ENCODE measurements at places on chromosomes 2 and 18.

GRCh38 chr2:96095116-96095636 lies 21.2 kb downstream of the ADRA2B start:
- DNase-seq: no peak

DNA sequence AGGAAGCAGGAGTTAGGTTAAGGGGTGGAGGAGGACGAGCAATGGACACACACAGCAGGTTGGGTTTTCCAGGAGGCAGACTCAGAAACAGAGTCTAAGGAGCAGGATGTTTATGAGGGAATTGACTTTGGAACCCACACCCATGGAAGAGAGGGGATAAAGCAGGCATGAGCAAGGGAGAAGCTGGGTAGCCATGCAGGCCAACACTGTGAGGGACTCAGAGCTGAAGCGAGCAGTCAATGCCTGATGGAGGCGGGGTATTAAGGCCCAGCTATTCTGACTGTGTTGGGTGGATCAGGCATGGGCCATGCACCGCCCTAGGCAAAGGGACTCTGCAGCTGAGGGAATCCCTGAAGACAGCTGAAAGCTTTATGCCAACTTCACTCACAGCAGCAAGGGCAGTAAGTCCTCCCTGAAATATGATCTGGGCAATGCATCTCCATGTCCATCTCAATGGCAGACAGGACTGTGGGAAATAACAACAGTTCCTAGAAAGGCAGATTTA lies 37.6 kb downstream of the TEX51 start:
- no peak for DNase-seq

- no peak for DNase-seq
These were observed 31.0 kb downstream of the TMEM87B start for GRCh38 chr2:112085916-112086669.

DNA sequence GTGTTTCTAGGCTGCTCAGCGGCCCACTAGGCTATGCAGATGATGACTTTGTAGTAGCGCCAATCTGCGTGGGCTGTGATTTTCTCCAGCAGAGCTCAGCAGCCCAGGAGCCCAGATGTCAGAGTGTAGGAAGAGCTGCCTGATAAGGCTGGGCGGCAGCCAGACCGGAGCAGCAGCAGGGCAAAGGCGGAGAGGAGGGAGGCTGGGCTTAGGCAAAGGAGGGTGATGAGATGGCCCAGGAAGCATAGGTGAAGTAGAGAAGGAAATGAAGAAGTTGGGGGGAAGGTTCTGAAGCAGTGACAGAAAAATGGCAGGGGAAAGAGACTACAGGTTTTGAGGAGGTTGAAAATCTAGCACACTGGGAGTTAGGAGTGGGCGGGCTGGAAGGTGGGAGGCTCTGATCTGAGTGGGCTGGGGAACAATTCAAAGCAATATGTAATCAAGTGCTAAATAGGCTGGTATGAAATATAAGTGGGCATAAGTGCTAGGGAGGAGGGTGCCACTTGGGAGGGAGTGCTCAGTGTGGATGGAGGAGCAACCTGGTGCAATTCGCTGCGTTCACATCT lies 50.6 kb upstream of the STPG4 start:
- DNase-seq: peak; percentile 46

GRCh38 chr2:196104066-196104465 lies 35.4 kb upstream of the DNAH7 start:
- no peak for DNase-seq

DNA sequence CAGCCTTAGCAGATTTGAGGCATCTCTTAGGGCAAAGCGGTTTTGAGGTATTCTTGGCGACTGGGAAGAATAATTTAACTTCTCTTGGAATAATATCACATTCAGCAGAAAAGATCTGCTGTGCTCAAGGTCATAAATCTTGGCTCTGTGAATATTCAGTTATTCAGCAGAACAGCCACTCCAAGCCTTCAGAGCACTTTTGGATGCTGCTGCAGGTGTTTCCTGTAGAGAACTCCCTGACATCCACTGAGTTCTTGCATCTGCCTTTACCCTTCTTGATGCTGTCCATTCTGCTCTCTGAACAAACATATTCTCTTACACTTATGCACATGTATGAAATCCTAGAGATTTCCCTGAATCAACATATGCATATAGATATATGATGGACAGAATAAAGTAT lies 390.3 kb downstream of the NRXN1 start:
- no peak for DNase-seq

DNA sequence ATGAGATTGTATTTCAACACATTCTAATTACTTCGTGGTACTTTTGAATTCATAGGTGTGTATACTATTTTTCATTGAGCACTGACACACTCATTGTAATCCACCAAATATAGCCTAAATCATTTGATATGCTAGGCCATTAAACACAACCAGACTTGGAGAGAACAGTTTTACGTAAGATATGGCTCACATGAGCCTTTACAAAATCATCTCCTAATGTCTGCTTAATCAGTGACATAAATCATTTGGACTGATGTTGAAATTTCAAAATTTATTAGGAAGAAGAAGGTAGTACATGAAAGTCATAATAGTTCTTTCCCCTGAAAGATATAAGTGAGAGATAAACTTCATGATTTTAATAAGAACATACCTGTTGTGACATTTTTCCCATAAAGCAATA lies 550.2 kb upstream of the LINC00305 start:
- no peak for DNase-seq

DNA sequence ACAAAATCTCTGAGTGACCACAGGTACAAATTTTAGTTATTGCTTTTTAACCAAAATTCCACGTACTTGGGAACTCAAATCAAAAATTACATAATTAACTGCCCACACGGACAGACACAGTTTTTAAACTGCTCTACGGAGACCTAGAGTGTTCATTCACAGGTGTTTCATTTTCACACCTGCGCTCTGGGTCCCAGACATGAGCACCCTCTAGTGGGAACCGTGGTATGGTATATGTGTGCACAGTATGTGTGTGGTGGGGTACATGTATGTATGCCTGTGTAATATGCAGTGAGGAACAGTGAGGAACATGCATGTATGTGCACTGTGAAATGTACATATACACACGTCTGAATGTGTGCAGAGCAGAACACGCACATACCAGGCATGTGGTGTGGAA lies 65.0 kb downstream of the PPP4R1 start:
- DNase-seq: no peak

GRCh38 chr2:221549143-221549542 lies 23.0 kb downstream of the EPHA4 start:
- DNase-seq: no peak

DNA sequence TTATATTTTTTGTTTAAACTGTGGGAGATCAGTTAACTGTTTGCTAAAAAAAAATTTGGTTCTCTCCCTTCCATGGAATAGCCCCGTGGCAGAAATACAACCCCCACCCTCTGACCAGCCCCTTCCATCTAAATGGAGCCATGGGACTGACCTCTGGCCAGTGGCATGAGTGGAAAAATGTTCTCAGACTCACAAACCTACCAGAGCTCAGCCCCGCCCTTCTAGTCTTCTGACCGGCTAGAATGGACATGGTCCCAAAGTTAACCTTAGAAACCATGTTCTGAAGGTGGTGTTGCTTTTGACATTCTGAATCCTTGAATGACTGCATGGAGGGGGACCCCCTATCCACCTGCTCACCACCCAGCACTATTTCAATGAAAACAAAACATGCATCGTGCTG lies 1.3 kb upstream of the CHRNA1 start:
- DNase-seq: no peak

- DNase-seq: no peak
These were observed 77.5 kb downstream of the CDCA7 start for GRCh38 chr2:173432049-173432754.

- DNase-seq: no peak
These were observed 59.9 kb downstream of the INSIG2 start for GRCh38 chr2:118148133-118148532.

GRCh38 chr2:18455236-18455862 lies 105.1 kb downstream of the RDH14 start:
- DNase-seq: peak; percentile 17

- DNase-seq: no peak
These were observed 14.5 kb upstream of the ZBTB14 start for GRCh38 chr18:5309888-5310470.

DNA sequence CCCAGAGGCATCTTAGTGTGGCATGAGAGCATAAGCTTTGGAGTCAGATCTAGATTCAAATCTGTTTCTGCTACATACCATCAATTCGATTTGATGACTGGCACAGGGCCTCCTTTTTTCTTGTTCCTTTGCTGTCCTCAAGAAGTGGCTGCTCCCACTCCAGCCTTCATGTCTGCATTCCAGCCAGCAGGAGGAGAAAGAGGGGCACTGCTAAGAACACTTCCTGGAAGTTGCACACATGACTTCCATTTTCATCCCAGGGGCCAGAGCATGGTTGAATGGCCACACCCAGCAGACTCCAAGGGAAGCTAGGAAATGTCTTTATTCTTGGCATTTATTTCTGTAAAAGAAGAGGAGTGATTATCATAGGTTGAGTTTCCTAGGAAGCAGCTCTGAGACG lies 50.4 kb downstream of the EML6 start:
- DNase-seq: no peak

- DNase-seq: no peak
These were observed 54.5 kb upstream of the ZNF804A start for GRCh38 chr2:184543832-184544231.

- no peak for DNase-seq
These were observed 185.8 kb upstream of the HS6ST1 start for GRCh38 chr2:128504246-128505149.

GRCh38 chr2:12253167-12253778 lies 463.5 kb upstream of the TRIB2 start:
- no peak for DNase-seq

DNA sequence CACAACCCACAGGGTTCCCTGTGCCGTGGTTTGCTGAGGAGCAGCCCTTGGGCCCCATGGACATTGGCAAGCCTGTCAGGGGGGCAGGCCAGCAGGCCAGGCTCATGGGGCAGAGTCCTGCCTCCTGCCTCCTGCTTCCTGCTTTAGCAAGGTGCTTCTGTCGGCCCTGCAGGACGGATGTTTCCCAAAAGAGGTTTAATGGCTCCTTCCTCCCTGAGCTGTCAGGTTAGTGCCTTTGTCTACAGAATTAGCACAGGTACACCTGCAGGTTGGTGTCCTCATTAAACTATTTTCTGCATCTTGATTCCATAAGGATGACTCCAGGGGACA lies 152.3 kb downstream of the TTC32 start:
- no peak for DNase-seq

DNA sequence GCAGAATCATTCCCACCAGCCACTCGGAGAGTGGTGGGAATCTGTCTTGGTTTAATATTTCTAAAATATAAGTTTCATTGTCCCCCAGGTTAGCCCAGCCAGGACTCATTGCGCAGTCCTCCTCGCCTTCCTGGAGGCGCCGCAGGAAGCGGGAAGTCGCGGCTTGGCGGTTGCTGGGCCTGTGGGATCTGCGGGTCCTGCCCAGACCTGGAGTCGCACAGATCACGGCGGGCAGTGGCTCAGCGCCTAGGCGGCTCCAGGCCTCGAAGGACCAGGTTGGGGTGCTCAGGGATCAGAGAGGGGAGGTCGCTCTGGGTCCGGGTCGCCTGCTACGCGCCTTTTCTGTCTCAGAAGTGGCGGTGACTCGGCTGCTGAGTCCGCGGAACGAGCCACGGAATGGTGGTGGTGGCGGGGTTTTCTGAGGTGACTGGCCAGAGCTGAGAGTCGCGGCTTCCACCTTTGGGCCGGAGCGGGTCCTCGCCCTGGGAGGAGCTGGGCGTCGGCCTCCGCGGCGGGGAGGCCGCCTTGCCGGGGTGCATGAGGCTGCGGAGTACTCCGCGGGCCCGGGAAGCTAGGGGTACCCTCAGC lies 2.6 kb downstream of the HOXD3 start:
- DNase-seq: no peak

- no peak for DNase-seq
These were observed at the start of gene GDF7 for GRCh38 chr2:20666304-20667150. Gene GDF7 (plus strand): TSS chr2:20667144. CDS start chr2:20667240, 96 bp downstream.

GRCh38 chr2:12057436-12058166 lies 311.2 kb downstream of the LPIN1 start:
- no peak for DNase-seq

DNA sequence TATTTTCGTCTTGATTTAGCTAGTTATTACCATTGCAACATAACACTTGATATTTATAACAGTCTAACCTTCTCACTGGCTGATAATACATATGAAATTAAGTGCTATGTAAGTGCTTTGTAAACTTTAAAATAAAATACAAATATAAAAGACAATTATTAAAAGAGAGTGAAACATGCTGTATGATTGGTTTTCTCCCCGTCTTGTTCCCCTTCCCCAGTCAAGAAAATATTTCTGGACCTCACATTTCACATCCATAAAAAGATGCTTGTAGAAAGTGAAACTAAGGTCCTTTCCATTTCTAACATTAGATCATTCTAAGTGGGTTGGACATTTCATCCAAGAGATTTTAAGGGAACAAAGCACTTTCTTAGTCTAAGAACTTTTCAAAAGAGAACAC lies 310.2 kb upstream of the LRATD1 start:
- DNase-seq: no peak

DNA sequence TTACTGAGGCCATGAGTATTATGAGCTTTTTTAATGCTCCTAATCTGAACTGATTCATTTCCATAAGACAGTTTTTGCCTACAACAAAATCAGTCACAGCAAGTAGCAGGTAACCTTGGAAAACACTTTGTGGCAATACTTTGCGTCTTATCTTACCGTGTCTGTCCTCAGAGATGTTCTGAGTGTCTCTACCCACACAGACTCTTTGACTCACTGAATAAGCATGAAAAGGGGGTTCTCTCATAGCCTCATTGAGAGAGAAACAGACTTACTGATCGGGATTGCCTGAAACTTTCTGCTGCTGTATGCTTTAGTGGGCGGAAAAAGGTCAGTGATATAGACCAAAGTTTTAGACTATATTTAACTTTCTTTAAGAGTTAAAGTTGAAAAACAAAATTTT lies 92.6 kb downstream of the MYL12B start:
- DNase-seq: no peak

GRCh38 chr2:74872389-74872836 lies 38.5 kb downstream of the HK2 start:
- DNase-seq: no peak

GRCh38 chr2:42372474-42373200 lies 11.6 kb upstream of the COX7A2L start:
- DNase-seq: no peak

DNA sequence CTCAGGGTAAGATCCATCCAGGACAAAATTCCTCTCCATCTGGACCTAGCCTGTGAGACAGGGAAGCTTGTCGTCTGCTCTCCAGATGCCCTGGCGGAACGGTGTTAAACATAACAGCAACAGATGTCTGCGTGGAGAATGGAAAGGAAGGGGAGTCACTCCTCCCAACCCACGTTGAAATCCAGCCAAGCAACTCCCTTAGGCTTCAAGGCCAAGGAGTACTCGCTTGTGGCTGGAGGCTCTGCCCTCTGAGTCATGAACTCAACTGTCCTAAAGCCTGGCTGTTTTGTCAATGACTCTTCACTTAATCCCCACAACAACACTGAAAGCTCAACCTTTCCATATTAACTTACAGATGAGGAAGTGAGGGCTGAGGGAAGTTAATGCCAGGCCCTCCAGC lies 42.2 kb downstream of the TPO start:
- DNase-seq: peak; percentile 37

GRCh38 chr2:145846982-145847381 lies 1327.1 kb upstream of the ZEB2 start:
- no peak for DNase-seq

Data from NCI-H524 (cell line).